Suprapubic skin (tissue), 4 donors: ENCODE measurements at places on chromosomes 4 and X. TPM values are rescaled to one million over a fixed set of nuclear protein-coding genes. Genes with fewer than 3 reads are reported as not detected.

DNA sequence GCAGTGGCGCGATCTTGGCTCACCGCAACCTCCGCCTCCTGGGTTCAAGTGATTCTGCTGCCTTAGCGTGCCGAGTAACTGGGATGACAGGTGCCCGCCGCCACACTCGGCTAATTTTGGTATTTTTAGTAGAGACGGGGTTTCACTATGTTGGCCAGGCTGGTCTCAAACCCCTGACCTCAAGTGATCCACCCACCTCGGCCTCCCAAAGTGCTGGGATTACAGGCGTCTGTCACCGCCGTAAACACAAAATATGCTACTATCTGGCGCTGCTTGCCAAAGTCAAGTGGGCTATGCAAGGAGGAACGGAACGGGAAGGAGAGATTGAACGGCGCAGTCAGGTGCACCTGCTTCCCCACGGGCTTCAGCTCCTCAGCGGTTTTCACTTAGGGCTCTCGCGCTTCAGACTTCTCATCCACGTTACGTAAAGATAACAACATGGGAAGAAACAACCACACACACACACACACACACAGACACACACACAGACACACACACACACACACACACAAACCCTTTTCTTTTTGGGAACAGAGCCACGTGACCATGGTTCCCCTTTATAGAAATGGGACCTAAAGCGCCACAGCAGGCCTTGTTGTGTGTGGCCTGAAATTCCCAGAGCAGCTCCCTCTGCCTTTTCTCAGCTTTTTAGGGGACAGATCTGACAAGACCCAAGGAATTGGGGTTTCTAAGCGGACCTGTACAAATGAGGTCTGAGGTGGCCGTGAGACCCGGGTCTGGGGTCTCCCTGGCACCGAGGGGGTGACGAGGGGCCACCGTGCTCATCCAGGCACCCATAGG, 1.5 kb downstream of the P2RY8 start:
- peak; percentile 32 for DNase-seq

DNA sequence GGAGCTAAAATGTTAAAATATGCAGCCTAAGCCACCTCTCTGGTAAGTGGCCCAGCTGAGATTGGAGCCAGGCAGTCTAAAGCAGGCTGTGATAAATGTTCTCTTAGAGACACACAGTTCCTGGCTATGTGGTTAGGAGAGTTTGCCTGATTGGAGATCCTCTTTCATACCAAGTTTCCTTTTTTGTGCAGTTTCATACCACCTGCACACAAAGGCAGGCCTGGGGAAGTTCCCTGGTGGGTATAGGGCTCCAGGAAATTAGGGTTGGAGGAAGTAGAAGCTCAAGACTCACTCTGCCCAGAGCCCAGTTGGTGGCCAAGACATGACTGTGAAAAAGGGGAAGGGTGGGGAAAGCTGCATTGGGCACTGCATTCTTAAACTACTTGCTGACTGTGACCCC, 16.9 kb downstream of the CYBB start:
- DNase-seq = no peak

GRCh38 chrX:33592396-33592795, 381.0 kb upstream of the DMD start:
- DNase-seq = no peak

DNA sequence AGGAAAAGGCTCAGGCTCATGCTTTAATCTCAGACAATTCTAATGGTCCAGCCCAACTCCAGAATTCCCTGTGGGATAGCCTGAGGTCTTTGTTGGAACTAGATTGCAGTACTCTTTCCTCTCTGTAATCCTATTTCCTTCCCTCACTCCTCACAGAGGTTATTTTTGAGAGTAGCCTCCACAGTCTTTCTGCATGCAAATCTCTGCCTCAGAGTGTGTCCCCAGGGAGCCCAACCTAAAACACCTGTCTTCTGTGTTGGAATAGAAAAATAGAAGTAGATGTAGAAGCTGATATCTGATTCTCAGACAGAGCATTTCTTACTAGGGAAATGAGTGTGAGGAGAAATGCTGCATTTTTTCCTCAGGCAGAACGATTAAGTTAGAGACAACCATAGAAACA, 915.5 kb upstream of the EPHA5 start:
- DNase-seq = no peak

Gene TMLHE
- total RNA-seq = 8.5 TPM
